ENCODE measurements at places on chromosomes 7 and 10.

- DNase-seq: no peak
These were observed 786 bp upstream of the AKR1C4 start for GRCh38 chr10:5195727-5196374.

DNA sequence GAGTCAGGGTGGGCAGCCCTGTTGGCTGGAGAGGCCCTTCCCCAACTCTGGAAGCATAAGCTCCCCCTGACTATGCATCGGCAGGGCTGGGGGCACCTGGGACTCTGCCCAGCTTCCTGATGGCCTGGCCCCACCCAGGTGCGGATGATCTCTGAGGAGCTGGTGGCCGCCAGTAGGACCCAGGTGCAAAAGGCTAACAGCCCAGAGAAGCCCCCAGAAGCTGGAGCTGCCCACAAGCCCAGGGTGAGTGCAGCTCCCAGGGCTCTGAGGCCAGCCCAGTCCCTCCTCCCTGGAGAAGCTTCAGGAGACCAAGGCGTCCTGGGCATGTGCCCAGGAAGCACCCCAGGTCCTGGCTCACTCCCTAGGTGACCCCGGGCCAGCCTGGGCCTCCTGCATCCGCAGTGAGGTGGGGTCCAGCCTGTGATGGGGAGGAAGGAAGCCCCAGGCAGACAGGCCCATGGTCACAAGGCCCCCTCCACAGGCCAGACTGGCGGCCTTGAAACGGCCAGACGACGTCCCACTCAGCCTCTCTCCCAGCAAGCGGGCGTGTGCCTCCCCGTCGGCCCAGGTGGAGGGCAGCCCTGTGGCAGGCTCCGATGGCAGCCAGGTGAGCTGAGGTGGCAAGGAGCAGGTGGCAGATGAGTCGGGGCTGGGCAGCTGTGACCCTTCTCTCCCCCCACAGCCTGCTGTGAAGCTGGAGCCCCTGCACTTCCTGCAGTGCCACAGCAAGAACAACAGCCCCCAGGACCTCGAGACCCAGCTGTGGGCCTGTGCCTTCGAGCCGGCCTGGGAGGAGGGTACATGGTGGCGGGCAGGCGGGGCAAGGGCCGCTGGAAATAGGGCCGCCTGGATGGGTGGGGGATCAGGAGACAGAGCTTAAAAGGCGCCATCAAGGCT is 3.0 kb downstream of the LRWD1 start:
- no peak for DNase-seq

DNA sequence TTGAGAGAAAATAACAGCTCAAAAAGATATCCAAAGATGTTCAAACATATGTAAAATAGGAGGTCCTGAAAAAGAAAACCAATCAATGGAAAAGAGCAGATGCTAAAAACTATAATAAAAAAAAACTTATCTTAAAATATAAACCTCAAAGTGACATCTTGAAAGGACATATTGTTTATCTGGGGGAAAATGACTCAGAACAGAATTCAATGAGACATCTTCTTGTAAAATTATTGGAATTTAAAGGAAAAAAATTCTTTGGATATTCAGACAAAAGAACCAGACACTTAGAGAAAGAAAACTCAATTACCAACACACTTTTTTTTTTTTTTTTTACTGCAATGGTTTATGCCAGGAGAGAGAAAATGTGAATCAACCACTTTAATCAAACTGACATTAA is 58.9 kb downstream of the NAMPT start:
- no peak for DNase-seq

GRCh38 chr10:56605051-56605450 is 244.0 kb upstream of the ZWINT start:
- no peak for DNase-seq

GRCh38 chr7:17971411-17971810 is 31.1 kb upstream of the SNX13 start:
- no peak for DNase-seq

DNA sequence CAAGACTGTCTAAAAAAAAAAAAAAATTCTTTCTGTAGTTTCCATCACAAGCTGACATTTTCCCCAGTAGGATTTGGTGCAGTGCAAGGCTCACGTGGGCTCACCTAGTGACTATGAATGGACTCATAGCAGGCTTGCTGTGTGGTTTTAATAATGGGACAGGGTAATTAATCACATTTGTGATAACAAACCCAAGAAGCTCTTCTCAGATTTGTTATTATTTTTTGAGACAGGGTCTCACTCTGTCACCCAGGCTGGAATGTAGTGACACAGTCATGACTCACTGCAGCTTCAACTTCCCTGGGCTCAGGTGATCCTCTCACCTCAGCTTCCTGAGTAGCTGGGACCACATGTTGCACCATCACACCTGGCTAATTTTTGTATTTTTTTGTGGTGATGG is 40.0 kb downstream of the NACAD start:
- no peak for DNase-seq

- no peak for DNase-seq
These were observed 102.1 kb upstream of the FAM13C start for GRCh38 chr10:59464483-59464882.

- DNase-seq: no peak
These were observed 16.5 kb upstream of the PRKAG2 start for GRCh38 chr7:151893405-151893923.

DNA sequence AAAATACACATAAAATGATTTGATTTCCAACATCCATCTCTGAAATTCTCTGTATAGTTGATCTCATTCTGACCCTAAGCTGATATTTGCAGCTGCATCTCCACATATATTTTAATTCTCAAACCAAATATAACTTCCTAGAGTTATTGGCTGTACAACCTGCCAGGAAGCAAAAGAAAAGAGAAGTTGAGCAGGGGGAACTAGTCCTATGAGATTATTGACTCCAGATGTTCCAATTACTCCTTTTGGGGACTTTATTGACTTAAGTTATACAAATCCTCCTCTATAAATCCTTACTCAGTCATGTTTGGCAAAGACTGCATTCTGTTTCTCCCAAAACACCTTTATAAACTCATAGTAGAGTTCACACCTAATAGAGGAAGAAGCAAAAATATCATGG is 599.4 kb upstream of the ANKRD30A start:
- no peak for DNase-seq

GRCh38 chr7:55130395-55131141 is 111.8 kb downstream of the EGFR start:
- no peak for DNase-seq
